ENCODE measurements at places on chromosomes 1 and 21.

DNA sequence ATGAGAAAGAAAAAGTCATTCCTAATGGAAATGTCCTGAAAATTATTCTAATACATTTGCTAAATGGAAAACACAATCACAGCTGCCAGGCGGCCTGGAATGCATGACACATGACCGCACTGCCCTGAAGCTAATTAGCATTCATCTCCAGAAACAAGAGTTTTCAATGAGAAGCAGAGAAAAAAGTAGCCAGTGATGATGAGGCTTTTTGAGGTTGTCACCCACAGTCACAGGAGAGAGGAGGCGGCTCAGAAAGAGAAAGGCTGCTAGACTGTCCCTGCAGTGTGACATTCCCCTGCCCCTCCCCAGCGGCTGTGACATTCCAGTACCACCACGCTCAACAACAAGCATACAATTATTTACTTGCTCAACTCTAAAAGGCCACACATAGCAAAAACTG is 122.9 kb upstream of the KRTAP19-8 start:
- DNase-seq: no peak

- no peak for DNase-seq
Measured at GRCh38 chr1:95207223-95207935, 26.6 kb upstream of the RWDD3 start.

DNA sequence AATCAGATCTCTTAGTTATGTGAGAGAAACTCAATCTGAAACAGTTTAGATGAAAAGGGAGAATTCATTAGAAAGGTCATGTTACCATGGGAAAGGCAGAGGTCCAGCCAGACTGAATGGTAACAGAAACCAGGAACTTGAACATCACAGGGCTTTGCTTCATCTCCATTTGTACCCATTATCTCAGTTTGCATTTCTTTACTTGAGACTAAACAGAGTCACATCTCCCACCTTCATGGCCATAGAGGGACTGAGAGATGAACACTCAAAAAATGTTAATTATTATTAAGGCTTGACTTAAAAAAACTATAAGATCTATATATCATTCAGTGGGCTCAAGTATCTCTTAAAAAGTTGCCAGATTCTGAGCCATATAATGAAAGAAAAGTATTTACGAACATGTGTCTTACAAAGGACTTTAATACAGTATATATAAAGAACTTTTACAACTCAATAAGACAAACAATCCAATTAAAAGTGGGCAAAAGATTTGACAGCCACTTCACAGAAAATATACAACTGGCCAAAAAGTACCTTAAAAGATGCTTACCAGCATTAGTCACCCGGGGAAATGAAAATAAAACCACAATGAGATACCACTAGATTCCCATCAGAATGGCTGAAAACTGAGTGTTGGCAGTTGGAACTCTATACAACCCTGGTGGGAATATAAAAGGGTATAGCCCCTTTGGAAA is 13.2 kb downstream of the KYAT3 start:
- DNase-seq: no peak

GRCh38 chr1:207946756-207947155 is 35.8 kb upstream of the CD34 start:
- DNase-seq: no peak

DNA sequence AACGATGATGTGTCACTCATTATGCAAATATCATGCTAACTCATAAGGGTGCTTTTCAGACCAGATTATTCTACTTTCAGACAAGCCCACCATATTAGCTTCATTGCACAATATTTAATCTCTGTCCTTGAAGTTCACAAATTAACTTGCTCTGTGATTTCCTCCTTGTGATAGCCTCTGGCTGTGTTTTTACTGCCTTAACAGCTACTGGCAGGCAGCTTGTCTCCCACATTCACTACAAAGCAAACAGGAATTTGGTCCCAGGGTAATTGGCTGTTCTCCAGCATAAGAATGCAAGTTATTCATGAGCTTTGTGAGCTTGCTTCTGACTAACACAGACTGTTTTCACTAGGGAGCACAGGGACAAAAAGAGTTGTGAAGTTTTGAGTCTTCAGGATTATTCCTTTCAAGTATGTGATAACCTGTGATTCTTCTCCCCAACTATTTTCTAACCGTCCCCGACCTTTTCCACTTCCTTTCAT is 87.9 kb upstream of the HMCN1 start:
- no peak for DNase-seq

DNA sequence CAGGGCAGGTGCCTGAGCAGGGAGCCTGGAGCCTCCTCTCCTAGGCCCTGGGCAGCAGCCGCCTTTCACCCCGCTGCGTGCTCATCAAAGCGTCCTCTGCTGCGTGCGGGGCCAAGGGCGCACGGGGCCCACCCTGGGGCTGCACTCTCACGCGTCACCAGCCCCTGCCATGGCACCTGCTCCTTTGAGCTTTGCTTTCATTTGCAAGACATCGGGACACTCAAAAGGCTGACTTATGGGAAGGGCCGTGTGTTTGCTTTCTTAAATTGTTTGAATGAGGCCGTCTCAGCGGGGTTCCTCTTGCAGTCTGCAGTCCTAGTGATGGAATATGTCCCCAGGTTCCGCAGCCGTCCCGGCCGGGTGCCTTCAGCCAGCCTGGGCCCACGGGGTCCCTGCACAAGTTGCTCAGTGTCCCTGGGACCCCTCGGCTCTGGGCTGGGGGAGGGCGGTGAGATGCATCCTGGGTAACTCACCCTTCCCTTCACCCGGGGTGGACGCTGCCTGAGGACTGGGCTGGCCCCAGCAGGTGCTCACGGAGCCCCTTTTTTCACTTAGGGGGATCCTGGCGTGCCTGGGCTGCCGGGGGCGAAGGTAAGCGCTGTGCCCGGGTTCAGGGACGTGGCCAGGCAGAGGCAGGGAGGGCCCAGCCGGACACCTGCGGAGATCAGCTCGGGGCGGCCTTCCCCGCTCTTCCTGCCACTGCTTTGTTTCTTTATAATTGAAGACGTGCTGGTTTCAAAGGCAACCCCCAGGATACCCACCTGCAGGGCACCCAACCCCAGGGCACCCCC is 53.1 kb downstream of the SLC19A1 start:
- no peak for DNase-seq

GRCh38 chr1:90127288-90127953 is 132.5 kb downstream of the ZNF326 start:
- DNase-seq: no peak

GRCh38 chr1:196324345-196324744 is 283.9 kb downstream of the KCNT2 start:
- no peak for DNase-seq

DNA sequence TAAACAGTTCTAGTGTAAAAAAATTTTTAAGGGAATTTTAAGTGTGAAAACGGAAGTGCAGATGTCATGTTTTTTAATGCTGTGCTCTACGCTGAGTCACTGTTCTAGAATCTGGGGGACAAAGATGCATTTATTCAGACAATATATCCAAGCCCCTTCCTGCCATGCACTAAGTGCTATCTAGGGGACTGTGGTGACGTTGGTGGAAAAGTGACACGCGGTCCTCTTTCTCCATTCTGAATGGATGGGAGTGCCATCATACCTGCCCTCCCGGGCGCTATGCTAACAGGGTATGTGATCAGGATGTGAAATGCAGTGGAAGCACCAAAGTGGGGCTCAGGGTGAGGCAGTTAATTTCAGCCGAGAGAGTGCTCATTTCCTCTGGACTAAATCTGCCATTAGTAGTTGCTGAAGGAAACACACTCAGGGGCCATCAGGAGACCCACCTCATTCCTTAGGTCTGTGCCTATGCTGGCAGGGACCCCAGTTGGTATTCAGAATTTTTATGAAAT is 6.6 kb downstream of the C1orf226 start:
- DNase-seq: no peak

GRCh38 chr21:45234965-45235364 is 52.7 kb downstream of the POFUT2 start:
- DNase-seq: no peak
